ENCODE measurements at places on chromosomes 3 and 15.

- DNase-seq, result no peak
Measured at GRCh38 chr3:37863949-37864822, 2.5 kb downstream of the CTDSPL start.

DNA sequence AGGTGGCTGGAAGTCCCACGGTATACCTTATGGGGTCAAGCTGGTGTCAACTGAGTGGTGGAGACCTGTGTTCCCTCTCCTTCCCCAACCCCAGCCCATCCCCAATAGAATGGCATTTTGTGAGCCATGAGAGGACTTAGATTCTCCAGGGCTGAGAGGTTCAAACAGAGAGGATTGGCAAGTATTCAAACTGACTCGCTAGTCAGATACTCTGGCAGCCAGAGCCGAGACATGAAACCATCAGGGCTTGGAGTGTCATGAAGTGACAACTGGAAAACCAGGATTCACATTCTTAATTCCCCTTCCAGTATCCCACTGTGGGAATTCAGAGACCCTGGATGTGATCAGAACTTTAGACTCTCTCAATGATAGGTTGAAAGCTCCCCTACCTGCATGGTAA is 159.4 kb upstream of the SNTN start:
- no peak for DNase-seq

GRCh38 chr15:81473177-81473576 is 99.2 kb upstream of the TMC3 start:
- no peak for DNase-seq

DNA sequence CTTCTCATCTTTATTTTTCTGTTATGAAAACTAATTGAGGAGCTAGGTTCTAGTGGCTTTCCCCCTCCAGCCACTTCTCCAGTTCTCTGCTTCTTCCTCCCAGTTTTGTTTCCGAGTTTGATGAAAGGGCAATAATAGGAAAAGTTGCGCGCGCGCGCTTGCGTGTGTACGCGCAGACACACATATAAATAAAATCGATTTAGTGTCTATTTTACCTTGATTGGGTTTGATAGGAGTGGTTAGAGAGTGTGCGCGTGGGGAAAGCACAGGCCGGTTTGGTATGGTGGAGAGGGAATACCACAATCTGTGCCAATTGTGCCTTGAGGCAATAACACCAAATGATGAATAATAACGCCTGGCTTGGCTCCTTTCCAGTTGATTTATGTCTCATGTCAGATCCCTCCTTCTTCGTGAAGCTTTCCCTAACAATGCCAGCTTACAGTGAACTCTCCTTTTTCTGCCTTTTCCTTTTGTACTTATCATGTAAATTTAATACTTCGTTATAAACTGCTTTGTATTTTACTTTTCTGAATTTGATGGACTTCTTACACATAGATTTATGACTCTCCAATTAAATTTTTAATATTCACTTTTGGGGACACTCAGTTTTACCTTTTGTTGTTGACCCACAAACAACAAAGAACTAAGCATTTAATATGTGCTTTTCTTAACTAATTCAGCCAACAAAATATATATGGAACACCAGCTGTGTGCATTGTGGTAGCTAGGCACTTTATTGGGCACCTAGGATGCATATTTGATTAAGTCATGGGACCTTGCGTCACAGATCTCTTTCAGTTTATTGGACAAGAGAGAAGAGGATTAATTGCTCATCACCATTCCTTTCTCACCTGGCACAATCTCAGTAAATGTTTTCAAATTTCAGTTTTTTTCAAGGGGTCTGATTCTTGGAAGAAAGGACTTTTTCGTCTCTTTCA is 1.7 kb downstream of the TIPARP start:
- DNase-seq, result peak; percentile 17

DNA sequence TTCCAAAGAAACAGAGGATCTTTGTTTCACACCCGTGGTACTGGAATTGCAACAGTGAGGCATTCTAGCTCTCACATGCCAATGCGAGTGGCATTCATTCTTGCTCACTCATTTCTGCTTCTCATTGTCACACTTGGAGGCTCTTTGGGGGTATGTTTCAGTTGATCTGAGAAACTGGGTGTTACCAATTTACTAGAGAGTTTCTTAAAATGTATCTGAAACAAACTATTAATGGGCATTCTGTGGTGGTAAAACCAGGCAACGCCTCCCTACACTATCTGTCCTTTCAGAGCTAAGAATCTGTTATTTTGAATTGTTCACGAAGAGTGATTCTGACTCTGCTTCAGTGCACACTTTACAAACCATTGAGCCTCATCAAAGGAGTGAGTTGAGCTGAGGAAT is 140.6 kb upstream of the BHLHE40 start:
- no peak for DNase-seq

DNA sequence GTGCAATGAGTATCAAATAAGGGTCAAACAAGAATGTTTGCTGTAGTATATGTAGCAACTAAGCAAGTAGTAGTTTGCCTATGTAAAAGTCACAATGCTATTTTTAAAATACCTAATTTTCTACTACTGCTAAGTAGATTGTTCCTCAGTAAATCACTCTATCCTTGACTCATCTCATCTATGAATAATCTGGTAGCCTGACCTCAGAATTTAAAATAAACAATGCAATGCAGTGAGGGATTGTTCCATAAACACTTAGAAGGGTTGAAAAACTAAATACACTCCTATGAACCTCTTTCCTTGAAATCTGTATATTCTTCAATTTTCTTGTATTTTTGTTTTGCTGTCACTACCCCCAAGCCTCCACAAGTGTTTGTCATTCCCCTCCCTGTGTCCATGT is 253.3 kb downstream of the TBC1D5 start:
- DNase-seq, result no peak

DNA sequence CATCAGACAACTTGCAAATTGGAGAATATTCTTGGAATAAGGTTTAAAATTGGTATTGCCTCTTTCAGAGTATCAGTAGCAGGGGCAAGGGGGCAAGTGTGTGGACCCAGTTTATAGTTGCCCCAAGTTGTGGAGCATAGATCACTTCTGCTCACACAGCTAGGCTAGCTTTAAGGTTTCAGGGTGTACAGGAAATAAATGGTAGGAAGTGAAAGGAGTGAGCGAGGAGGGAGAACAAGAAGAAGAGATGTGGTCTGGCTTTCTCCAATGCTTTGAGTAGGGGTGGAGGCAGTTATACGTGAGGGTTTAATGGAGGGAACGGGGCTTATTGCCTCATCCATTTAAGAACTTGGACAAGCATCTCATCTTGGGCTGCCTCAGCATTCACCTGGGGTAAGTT is 290.0 kb upstream of the CFAP20DC start:
- DNase-seq, result no peak

- DNase-seq, result no peak
Measured at GRCh38 chr3:151789853-151790463, 24.0 kb upstream of the AADAC start.

GRCh38 chr3:124928333-124929202 is 6.0 kb downstream of the MUC13 start:
- DNase-seq, result peak; percentile 40

GRCh38 chr15:71756599-71757352 is 53.6 kb upstream of the NR2E3 start:
- no peak for DNase-seq

GRCh38 chr3:149042789-149043386 is 43.4 kb downstream of the HLTF start:
- DNase-seq, result no peak

- DNase-seq, result no peak
Measured at GRCh38 chr3:34202975-34203374, 404.5 kb downstream of the PDCD6IP start.

- no peak for DNase-seq
Measured at GRCh38 chr15:31147456-31147855, 45.9 kb upstream of the TRPM1 start.

- no peak for DNase-seq
Measured at GRCh38 chr3:3578718-3579117, 220.5 kb upstream of the LRRN1 start.

- DNase-seq, result no peak
Measured at GRCh38 chr3:177079684-177080083, 117.6 kb downstream of the TBL1XR1 start.

GRCh38 chr3:8416965-8417364 is 84.7 kb upstream of the LMCD1 start:
- no peak for DNase-seq

- no peak for DNase-seq
Measured at GRCh38 chr3:122100591-122101463, 45.7 kb downstream of the CD86 start.
